Osteoblast (primary cell): ENCODE measurements at places on chromosomes 11 and 22. TPM values are rescaled to one million over a fixed set of nuclear protein-coding genes. Genes with fewer than 3 reads are reported as not detected.

UBQLNL gene
- total RNA-seq = 0.29 and 0.36 TPM in 2 replicates

CALCA gene
- total RNA-seq = not detected in 2 replicates

MOV10L1 gene
- total RNA-seq = 0.36 and 0.59 TPM in 2 replicates

KRTAP5-8 gene
- 0.36 TPM in 1 of 2 replicates, not detected in the other for total RNA-seq

OPCML gene
- total RNA-seq = 0.36 and 5.9 TPM in 2 replicates

ARHGEF17 gene
- total RNA-seq = 50.1 and 67.0 TPM in 2 replicates

CATSPER1 gene
- total RNA-seq = not detected in 2 replicates

PRG3 gene
- not detected in 2 replicates for total RNA-seq

TXNRD2 gene
- total RNA-seq = 19.5 and 21.5 TPM in 2 replicates

MAFF gene
- 16.5 and 22.4 TPM in 2 replicates for total RNA-seq
